ENCODE measurements at places on chromosomes 6 and 20.

- DNase-seq, result no peak
These were observed 50.7 kb upstream of the UTRN start for GRCh38 chr6:144234399-144234798.

DNA sequence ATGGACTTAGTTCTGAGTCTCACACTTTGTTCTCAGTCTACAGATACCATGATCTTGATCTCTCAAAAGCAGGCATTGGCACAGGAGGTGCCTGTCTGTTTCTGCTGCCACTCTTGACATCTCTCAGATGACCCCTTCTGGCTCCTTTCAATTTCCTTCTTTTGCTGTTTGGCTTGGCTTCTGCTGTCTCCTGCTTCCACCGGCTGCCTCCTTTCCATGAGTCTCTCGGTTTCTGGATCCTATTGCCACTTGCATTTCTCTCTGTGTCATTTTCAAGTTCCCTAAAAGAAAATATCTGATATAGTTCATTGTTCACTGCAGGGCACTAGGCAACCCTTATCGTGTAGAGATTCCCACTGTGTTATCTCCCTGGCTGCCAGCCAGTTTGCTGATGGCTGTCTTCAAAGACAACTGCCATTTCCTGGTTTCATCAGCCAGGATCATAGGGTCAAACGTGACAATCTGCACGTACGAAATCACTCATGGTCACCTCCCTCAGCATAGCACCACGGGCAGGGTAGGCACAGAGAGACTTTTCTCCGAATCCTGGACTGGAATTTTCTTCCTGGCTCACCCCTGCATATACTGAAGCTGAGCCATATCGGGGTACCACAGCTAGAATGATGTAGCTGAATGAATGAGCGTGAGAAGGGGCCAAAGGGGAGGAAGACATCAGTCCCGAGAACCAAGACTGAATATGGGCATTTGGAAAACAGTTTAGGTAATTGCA, 144.6 kb upstream of the TMEM170B start:
- no peak for DNase-seq

DNA sequence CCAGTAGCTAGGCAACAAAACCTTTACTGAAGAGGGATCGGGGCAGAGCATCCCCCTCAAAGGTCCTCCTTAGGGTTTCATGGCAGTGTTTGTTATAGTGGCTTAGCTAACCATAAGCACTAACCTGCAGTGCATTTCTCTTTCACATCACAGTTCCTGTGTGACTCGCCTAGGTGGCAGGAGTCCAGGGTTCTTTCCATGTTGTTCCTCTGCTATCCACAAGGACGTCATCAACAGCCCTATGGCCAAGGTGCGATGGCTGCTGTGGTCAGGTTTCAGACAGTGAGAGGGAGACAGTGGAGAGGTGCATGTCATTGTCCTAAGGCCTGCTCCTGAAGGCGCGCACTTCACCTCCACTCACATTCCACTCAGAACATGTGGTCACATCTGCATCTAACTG, 38.8 kb upstream of the FOXA2 start:
- DNase-seq, result no peak

DNA sequence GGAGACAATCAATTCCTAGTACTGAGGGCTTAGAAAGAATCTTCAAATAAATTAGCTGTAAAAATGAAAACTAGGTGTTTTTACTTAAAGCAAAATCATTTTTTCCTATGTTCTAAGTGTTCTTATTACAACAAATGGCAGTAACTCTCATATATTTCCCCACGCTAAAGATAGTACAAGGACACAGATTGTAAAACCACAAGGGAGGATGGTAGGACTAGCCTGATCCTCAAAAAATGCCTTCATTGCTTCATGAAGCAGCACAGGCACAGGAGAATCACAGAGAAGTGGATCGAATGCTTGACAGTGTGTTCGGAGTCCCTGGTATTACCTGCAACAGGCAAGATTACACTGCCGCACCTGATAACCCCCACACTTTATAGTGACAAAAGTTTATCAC, 58.5 kb downstream of the SAMD3 start:
- no peak for DNase-seq

- DNase-seq, result no peak
These were observed 32.7 kb upstream of the SNAP25 start for GRCh38 chr20:10185741-10186558.

DNA sequence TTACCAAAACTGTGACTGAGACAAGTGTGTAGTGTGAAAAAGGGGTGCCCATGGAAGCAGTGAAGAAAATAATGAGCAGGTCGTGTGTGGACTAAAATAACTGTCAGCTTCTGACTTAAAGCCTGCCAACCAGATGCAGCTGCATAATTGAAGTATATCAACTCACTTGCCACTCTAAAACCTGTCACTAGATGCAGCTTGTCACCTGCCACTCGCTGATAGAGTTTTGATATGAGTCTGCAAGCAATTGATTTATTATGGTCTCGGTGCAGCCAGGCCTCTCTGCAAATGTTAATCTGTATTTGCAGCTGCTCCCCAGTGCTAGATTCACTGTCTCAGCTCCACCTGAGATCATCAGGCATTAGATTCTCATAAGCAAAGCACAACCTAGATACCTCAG, 1090.0 kb upstream of the EYS start:
- DNase-seq, result no peak

DNA sequence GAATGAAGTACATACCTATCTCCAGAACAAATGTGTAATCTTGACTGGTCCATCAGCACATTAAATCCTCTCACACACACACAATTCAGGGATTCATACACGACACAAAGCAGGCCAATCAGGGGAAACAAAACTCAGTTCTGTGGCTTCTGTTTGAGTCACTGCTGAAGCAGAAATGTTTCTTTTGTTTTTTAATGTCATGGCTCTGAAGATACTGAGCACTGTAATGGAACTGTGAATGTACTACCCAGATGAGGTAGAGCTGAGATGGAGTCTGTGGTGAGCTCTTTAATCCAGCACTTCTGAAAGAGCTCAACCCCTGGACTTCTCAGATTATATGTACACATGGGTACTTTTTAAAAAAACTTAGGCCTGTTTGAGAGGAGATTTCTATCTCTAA, 116.4 kb downstream of the THEMIS start:
- no peak for DNase-seq

DNA sequence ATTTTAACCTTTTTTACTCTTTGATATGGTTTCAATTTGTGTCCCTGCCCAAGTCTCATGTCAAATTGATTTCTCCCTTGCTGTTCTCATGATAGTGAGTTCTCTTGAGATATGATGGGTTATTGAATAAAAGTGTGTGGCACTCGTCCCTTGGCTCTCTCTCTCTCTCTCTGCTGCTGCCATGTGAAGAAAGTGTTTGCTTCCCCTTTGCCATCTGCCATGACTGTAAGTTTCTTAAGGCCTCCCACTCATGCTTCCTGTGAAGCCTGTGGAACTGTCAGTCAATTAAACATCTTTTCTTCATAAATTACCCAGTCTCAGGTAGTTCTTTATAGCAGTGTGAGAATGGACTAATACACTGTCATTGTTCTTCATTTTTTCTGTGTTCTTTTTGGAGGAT, 48.5 kb downstream of the LIN28B start:
- no peak for DNase-seq

DNA sequence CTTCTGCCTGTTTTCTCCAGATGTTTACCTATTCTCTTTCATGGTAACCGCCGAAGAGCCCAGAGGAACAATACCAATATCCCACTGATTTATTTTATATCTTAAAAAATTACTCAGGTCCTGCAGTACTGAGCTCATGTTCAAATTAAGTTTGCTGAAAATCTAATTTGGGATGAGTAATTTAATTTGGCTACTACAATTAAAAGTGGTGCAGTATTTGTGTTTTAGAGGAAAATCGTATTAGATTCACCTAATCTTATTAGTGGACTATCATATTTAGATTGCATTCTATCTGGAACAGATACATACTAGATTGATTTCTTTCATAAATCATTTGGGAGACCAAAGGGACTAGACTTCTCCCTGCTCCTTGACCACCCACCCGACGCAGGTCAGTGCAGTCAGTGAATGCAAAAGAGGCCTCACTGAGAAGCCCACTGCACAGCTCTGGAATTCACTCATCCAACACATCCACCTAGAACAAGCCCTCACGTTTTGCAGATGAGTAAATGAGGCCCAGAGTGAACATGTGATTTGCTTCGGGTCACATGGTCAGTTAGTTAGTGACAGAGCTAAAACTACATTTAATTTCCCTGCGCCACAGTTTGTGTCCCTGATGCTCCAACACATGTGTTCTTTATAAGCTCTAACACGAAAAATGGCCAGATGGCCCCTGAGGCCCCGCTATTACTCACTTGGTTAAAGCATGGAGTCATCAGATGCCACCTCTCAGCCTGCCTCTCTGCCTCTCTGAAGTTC, 101.8 kb downstream of the TRERF1 start:
- no peak for DNase-seq

DNA sequence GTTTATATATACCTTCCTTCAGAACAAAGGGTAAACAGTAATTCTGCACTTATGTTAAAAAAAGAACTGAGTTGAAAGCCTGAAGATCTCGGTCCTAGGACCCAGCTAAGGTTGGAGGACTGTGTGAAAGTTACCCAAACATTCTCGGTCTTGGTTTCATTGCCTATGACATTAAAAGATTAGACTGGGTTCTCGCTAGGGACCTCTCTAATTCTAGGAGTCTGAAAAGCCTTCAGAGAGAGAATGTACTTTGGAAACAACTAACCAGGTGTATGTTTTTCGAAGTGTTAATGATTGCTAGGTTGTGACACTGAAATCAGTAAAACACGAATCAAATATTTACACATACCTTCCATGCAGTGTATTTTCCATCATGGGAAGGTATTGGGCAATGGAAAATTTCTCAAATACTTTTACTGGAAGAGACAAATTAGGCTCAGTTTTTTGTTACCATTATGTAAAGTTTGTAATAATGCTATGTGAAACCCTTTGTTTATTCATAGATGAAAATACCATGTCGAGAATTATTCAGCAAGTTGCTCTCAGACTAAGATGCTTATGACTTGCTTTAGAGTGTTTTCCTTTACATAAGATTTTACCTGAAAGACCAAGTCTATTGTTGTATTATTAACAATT, 113.7 kb upstream of the LOC128125822 start:
- DNase-seq, result no peak

GRCh38 chr6:131947986-131948661, 3.0 kb downstream of the CCN2 start:
- no peak for DNase-seq

DNA sequence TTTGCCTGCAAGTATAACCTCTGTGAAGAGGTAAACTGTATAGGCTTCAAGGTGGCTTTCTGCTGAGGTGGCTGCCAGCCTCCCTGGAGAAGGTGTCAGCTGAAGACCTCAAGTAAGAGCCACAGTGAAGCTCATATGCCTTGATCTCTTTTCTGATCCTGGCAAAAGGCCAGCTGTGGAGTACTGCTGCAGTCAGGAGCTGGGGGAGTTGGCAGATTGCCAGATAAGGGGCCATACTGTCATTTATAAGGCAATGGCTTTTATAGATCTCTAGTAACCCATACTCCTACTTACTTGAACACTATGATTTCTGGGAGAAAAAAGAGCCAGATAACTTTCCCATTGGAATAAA, 8.8 kb upstream of the CEP85L start:
- no peak for DNase-seq

GRCh38 chr20:46557231-46557956, 6.9 kb upstream of the OCSTAMP start:
- no peak for DNase-seq

DNA sequence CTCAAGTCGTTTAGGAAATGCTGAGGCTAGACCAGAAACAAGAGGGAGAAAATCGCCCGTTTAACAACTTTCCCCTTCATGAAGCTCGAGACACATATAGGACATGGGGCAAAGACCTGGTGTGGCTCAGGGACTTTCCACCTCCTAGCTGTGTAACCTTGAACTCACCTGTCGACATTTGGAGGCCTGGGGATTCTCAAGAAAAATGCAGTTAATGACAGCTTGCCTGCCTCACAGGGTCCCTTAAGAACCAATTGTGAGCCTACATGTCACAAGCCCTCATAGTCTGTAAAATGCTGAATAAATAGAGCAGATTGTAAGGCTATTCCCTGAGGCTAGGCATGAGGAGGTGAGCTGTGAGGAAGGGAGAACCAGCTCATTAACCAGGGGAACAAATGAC, 35.1 kb downstream of the MGME1 start:
- no peak for DNase-seq

- DNase-seq, result no peak
These were observed 42.0 kb downstream of the JARID2 start for GRCh38 chr6:15287670-15288375.

Data from fibroblast of skin of left quadriceps (primary cell).